ENCODE measurements at places on chromosomes 1 and 21.

- DNase-seq: no peak
Observed at GRCh38 chr1:196355206-196355786, 252.9 kb downstream of the KCNT2 start.

- no peak for DNase-seq
Observed at GRCh38 chr1:172236958-172237357, 183.5 kb upstream of the C1orf105 start.

DNA sequence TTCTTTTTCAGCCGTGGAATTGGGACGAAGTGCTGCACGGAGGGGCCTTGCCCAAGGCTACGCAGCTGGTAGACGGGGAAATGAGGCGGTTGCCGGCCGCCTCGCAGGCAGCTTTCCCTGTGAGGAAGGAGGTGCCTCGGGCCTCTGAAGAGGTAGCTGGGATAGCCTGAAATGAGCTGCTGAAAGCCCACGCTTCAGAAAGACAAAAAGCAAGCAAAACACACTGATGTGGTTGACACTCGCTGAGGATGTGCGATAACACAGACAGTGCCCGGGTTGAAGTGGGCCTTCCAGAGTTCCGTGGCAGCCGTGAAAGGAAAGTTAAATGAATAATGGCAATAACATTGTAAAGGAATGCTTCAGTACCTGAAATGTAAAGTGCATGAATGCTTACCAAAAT is 47.2 kb downstream of the S1PR1 start:
- DNase-seq: no peak

- no peak for DNase-seq
Observed at GRCh38 chr1:29497395-29498125, 261.2 kb downstream of the PTPRU start.

GRCh38 chr1:42990757-42991346 is 32.2 kb upstream of the SLC2A1 start:
- no peak for DNase-seq

DNA sequence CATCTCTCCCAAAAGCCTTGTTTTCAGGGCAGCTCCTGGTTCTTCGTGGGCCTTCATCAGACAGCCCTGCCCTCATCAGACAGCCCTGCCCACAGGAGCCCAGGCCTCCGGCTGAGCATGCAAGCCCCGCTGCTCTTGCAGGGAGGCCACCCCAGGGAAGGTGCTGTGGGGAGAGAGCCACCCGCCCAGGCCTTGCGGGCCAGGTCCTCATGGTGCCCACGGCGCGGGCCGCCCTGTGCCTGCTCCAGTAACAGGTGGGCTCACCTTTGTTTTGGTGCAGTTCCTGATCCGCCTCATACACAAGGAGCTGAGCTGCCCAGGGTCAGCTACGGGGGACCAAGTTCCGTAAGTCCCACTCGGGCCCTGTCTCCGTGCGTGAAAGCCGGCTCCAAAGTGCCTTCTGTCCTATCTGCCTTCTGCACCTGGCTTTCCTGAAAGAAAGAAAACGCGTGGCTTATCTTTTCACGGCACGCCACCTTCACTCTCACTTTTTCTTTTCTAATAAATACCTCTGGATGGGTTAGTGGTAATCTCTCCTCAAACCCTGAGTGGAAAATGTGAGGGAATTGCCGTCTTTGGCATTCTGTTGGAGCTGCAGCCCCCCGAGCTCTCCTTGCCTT is 65.9 kb downstream of the SLC37A1 start:
- no peak for DNase-seq

DNA sequence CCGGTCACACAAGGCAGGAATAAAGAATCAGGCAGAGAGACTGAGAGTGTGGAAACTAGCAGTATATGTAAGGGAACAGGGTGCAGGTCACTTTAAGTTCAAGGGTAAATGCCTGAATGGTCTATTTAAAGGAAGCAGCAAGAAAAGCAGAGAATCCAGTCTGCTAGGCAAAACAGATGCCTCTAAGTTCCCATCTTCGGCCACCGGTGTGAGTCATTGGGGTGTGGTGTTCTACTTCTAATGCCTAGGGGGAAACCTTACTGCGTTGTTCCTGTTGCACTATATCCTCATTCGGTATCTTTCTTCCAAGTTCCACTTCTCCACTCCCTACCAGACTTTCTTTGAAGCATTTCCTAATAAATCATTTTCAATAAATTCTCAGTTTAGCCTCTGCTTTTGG is 259.9 kb downstream of the HHIPL2 start:
- DNase-seq: no peak

GRCh38 chr1:19926296-19927129 is 3.1 kb upstream of the PLA2G2E start:
- DNase-seq: no peak

- DNase-seq: no peak
Observed at GRCh38 chr1:182087719-182088350, 26.3 kb upstream of the ZNF648 start.

GRCh38 chr1:198845851-198846250 is 207.0 kb downstream of the PTPRC start:
- no peak for DNase-seq

GRCh38 chr1:165452336-165453130 is 7.6 kb upstream of the RXRG start:
- DNase-seq: no peak

DNA sequence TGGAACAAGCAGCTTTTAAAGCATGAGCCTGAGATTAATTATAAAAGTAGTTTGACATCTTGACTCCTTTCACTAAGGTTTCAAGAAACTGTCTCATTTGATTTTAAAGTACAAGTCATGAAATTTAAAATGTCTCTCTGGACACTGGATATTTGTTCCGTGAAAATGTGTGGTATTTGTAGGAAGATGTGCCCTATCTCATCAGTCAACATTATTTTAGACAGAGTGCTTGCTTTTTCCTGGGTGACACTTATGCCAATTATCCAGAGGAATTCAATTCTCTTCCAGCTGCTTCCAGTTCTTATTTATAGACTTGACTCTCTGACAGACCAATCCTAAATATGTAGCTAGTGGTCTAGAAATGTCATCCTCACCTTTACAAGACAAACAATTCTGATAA is 300.4 kb downstream of the PLA2G4A start:
- DNase-seq: no peak

DNA sequence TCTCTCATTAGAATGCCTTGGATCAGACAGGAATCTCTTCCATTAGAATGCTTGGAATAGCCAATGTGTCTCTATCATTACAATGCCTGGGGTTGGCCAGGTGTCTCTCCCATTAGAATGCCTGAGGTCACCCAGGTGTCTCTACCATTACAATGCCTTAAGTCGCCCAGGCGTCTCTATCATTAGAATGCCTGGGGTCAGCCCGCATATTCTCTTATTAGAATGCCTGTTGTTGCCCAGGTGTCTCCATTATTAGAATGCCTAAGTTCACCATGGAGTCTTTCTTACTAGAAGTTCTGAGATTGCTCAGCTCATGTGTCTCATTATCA is 60.2 kb downstream of the RNF187 start:
- no peak for DNase-seq

- no peak for DNase-seq
Observed at GRCh38 chr21:18617291-18617690, 213.7 kb upstream of the TMPRSS15 start.

- DNase-seq: no peak
Observed at GRCh38 chr1:21914880-21915640, 22.1 kb downstream of the HSPG2 start.

DNA sequence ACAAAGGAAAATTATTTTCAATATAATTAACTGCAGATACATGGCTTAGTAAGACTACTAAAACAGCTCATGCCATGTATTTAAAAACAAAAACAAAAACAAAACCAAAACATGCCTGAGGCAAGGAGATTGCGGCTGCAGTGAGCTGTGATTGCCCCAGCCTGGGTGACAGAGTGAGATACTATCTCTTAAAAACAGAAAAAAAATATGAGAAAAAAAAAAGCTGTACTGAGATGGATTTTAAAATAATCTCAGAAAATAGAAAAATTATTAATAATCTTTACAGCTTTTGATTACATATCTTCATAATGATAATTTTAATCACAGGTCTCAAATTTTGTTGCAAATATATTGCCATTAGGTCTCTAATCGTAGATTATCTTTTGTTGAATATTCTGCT is 24.0 kb upstream of the LIN9 start:
- DNase-seq: no peak

- no peak for DNase-seq
Observed at GRCh38 chr21:38570596-38570995, 72.3 kb upstream of the ERG start.

DNA sequence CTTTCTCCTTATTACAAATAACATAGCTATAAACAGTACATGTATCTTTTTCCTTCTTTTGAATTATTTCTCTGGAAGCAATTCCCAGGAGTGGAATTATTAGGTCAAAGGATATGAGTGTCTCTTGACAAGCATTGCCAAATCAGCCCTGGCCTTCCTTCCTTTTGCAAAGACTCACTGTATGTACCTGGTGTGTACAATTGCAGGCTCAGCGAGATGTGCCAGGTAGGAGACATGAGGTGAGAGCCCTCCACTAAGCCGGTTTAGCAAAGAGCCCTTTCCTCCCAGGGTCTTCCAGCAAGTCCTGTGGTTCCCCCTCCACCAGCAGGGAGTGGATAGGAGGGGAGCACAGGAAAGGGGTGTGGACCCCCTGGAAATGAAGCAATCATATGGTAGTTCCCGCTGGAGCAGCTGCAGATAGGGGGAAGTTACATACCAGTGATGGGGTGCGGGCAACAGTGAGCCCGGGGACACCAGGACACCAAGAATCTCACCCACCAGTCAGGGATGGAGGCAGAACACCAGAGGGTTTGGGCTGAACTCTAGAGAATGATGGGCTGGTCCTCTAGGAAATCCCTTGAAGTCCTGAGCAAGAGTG is 18.3 kb downstream of the RCSD1 start:
- no peak for DNase-seq

DNA sequence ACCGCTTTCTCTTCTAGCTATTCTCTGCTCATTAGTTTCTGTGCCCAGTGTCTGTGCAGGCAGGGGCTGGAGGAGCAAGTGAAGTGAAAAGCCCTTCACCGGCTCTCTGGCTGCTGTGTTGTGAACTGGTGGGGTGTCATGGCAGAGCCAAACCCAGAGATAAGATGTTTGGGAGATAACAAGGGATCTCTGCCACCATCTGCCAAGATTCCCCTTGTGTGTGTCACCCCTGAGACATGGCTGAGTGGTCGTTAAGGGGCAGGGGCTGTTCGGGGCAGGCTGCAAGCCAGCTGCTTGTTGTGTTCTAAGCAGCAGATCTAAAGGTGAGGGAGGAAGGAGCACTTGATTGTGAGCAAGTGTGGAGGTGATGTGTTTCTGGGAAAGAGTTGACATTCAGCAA is 24.5 kb downstream of the CNIH3 start:
- no peak for DNase-seq

- DNase-seq: no peak
Observed at GRCh38 chr1:17867470-17867869, 112.3 kb downstream of the ACTL8 start.

DNA sequence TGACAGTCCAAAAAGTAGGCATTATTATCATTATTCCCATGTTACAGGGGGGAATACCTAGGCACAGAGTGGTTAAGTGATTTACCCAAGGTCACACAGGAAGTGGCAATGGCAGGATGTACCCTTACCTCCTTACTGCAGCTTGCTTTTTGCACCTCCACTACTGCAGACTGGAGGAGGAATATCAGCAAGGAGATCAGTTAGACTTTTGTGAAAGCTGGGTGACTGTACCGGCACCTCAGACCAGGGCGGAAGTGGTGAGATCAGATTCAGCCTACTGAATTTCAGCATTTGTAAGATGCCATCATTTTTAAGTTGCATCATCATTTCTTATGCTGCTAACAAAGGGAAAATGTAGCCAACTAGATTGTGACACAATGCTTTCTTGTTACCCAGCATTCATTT is 4.5 kb downstream of the ADARB1 start:
- DNase-seq: no peak

GRCh38 chr1:225739542-225740107 is 38.0 kb upstream of the SRP9 start:
- DNase-seq: no peak

- DNase-seq: no peak
Observed at GRCh38 chr21:15436031-15436430, 293.8 kb upstream of the USP25 start.

- DNase-seq: no peak
Observed at GRCh38 chr1:230509281-230509977, 83.3 kb upstream of the PGBD5 start.

GRCh38 chr1:88549536-88549935 is 134.5 kb upstream of the PKN2 start:
- DNase-seq: no peak

DNA sequence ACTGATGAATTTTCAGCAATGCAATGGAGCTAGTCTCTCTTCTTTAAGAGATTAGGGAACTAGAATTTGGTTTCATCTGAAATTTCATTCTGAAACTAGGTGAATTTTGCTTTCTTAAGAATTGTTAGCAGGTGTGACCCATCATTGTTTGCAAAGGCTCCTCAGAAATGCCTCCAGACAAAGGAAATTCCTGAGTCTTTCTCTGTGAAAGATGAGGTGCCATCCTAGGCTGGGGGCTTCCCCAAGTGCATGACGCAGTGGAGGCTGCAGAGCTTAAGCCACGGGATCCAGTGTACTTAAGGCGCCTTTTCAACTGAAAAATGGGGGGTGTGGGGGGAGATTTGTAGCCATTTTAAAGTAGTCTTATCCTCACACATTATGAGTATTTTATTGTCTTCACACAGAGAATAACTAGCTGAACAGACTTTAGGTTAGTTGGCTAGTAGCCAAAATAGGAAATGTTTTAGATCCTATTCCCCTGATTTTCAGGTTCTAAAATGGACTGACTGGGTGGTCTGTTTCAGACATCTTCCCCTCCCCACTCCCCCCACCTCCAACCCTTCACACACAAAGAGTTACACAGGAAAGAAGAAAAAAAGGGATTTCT is 202.0 kb downstream of the NFIA start:
- DNase-seq: no peak

DNA sequence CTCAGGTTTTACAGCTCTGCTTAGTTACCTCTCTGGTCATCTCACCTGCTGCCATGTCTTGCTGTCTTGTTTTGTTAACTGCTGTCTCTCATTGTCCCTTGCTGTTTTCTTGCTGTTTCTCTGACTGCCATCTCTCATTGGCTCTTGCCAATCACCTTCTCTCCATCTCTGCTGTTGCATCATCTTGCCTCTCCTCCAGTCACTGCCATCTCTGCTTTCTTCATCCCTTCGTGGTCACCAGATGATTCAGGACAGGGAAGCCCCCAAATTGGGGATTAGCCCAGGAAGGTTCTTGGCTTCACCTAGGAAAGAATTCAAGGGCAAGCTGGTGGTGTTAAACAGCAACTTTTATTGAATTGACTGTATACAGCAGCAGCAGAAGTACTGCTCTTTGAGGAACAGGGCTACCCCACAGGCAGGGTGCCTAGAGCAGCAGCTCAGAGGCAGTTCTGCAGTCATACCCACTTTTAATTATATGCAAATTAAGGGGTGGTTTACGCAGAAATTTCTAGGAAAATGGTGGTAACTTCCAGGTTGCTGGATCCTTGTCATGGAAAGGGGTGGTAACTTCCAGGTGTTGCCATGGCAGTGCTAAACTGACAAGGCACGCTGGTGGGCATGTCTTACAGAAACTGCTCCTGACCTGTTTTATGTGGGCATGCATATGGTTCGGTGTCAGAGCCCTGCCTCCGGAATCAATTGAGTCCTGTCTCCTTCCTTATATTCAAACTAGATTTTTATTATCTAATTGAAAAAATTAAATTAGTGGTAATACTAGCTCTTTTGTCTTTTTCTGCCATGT is 33.4 kb downstream of the SUCO start:
- no peak for DNase-seq
